IPS DF 6.9 (cell line): ENCODE measurements at places on chromosomes 16 and 17.

DNA sequence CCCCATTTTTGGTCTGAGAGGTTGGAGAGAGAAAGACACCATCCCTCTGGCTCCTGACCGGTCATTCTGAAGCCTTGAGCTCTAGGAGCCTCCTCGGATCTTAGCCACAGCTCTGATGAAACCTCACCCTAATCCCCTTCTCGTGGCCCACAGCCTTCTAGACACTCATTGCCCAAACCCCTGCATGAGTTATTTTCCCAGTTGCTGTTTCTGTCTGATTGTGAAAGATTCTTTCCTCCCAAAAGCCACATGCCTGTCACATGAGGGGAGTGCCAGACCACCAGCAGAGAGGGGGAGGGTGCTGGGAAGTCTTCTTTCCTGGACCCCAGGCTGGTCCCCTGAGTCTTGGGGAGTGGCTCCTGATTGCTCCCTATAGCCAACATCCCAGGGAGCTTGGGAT is 17.6 kb upstream of the ABR start:
- no peak for DNase-seq

- DNase-seq = no peak
Measured at GRCh38 chr17:38916771-38917170, 8.6 kb upstream of the LASP1NB start.

DNA sequence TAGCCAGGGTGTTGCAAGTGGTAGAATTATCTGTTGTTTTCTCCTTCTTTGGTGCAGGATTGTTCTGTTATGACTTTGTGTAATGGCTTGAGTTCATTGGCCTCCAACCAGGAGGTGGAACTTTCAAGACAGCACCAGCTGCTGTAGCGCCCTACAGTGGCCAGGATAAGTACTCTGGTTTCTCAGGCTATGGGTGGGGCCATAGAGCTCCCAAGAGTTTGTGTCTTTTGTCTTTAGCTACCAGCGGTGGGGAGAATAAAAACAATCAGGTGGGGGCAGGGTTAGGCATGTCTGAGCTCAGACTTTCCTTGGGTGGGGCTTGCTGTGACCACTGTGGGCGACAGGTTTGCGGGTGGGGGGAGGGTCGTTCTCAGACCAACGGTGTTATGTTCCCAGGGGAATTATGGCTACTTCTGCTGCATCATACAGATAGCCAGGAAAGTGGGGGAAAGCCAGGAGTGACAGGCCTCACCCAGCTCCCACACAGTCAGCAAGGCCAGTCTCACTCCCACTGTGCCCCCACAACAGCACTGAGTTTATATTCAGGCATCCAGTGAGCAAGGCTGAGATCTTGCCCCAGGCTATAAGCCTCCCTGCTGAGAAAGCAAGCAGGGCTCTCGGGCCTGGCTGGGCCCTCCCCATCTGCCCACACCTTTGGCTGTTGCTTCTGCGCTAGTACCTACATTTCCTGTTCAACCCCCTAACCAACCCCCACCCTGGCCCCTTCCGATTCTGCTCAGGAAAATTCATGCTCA is 15.4 kb downstream of the ABCA10 start:
- DNase-seq = no peak

- DNase-seq = no peak
Measured at GRCh38 chr17:40533896-40534295, 31.4 kb downstream of the CCR7 start.

DNA sequence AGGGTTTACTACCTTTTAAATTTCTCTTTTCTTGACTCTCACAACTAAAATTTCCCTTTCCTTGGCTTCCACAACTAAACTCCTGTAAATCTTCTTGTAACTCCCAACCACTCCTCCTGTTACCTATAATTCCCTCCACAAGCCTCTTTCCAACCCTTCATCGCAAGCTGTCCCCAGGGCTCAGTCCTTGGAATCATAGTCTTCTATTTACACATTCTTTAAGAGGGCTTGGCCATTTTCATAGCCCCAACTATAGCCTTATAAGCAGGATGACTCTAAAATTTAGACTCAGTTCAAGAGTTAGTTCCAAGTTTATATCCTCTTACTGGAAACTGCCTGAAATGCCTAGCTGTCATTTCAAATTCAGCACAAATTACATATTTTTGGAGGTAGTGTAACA is 23.9 kb downstream of the GLG1 start:
- DNase-seq = no peak

DNA sequence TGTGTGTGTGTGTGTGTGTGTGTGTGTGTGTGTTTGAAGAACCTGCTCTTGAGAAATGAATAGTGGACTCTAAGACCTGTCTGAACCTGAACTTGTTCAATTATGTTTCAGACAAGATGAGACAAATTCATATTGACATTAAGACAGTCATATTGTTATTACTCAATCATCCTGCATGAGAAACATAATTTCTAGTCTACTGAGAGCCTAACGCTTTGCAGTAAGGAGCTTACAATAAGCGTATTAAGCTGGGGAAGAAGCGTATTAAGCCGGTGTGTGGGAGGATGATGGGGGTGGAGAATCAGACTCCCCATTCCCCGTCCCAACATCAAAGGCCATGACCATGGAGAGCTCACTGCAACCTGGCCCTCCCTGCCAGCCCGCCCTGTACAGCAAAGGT is 22.4 kb upstream of the MNT start:
- no peak for DNase-seq

DNA sequence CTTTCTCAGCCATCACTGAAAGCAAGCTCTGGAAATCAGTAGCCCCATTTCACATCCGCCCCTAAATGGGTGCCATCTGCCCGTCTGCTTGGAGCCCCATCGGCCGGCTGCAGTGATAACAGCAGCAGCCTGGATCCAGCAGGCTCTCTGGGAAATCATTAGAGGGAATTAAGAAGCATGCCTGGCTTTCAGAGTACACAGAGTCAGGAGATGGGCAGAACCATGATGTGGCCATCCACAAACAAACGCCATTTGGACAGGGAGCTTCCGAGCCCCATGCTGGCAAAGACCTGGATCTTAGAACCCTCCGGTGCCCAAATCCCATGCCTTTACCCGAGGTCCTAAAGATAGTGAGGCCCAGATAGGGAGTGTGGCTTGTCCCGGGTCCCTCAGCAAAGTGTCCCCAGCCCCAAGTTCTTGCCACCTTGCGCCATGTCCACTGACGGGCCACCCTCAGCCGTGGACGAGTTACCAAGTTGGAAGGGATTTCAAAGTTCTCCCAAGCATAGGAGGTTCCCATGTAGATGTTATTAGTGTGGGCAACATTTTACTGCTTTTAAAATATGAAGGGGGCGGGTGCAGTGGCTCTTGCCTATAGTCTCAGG is 1.0 kb upstream of the LITAF start:
- no peak for DNase-seq

DNA sequence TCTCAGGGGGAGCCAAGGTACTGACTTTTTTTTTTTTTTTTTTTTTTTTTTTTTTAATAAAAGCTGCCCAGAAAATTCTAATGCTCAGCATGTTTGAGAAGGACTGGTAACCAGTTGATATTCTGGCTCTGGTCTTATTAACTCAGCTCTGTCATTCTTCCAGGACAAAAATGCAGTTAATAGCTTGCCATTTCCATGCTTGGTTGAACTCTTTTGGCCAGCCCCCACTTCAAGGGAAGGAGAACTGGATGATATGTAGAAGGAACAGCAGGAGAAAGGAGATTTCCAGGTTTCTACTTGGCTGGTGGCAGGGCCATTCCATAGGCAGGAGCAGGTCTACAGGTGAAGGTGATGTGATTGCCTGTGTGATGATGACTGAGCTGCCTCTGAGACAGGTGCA is 59.2 kb upstream of the TANC2 start:
- no peak for DNase-seq

GRCh38 chr17:81277946-81278693 is 17.0 kb downstream of the SLC38A10 start:
- DNase-seq = no peak

DNA sequence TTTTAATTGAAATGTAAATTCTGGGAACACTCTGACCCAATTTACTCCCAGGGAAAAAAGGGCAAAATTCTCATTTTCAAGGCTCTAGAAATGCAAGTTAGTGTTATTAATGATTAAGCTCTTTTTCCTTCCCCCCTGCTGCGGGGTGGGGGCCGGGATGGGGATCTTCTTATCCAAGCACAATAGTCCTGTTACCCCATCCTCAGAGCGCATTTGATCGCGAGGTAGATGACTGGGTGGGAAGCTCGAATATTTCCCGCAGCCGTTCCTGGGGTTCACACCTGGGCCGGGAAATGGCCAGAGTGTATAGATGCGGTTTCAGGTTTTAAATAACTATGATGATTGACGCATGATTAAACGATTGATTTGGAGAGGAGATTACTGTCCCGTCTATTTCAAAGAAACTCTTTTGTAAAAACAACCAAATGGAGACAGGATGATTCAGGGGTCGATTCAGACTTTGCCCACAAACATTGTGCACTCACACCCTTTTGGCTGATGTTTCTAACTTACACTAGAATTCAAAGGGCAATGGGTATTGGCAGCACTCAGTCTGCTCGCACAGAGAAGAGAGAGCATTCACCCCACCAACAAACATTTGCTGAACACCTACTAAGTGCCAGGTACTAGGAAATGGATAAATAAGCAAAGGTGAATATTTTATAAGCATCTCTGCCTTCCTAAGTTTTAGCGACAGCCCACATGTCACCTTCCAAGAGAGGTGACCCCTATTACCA is 55.0 kb downstream of the SALL1 start:
- no peak for DNase-seq

- DNase-seq = no peak
Measured at GRCh38 chr17:296906-297690, 55.5 kb downstream of the RPH3AL start.

- DNase-seq = no peak
Measured at GRCh38 chr17:80838311-80839025, 153.2 kb upstream of the CHMP6 start.

DNA sequence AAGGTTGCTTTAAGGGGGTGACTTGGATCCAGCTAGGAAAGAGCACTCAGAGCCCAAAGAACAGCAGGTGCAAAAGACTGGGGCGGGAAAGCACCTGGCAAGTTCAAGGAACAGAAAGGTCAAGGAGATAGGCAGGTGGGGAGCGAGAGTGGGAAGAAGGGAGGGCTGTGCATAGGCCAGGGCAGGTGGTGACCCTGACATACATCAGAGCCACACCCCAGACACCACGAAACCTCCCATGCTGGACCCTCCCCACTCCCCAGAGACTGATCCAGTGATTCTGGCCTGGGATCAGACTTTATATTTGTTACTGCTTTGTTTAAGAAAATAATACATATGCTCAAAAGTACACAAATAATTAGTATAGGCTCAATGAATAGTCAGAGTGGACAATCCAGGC is 48.5 kb upstream of the RBFOX3 start:
- DNase-seq = no peak

DNA sequence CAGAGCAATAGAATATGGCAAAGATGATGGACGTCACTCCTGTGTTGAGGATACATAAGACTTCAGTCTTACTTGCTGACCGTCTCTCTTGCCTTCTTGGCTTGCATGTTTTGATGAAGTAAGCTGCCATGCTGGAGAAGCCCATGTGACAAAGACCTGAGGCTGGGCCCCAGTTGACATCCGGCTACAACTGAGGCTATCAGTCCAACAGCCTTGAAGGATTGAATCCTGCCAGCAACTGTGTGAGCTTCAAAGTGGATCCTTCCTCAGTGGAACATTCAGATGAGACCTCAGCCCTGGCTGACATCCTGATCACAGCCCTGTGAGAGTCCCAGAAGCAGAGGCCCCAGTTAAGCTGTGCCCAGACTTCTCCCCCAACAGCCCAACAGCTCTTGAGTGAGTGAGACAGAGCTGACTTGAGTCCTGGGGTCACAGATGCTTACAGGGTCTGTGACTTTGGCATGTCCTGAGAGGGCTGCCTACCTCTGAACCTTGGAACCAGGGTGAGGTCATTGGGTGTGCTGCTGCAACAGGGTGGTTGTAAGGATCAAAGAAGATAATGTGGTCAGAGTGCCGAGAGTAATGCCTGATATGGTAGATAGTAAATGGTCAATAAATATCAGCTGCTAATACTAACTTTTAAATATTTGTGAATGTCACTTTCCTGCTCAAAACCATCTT is 2.4 kb upstream of the BRD7 start:
- no peak for DNase-seq

DNA sequence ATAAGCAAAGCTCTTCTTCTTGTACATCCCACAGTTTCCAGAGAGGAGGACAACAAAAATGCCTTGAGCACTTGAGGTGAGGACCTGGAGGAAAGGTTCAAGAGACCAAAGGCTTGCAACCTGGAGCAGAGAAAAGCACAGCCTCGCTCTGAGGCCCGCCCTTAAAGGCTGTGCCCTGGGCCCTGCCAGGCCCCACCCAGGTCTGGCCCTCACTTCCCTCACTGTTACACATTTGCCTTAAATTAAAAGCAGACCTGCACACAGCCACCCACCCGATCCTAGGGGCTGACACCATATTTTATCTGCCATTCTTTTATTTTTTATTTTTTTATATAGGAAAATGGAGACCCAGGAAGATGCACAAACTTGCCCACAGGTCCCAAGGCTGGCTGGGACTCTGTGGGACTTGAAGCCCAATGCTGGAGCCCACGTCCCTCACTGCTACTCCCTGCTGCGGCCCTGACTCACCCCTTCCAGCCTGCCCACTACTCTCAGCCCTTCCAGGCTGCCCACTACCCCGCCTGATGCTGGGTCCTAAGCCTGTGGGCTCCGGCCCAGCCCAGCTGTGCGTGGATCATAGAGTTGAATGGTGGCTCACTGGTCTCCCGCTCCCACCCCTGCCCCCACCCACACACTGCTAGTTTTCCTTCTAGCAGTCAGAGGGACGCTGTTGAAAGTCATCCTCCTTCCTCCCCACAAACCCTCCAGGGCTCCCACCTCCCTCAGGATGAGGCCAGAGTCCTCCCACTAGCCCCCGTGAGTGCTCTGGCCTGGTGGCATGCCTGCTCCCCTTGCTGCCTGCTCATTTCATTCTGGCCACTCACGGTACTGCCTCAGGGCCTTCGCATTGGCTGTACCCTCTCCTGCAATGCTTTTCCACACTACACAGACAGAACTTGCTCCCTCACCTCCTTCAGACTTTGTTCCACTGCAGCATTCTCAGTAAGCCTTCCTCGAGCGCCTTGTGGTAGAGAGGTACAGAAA is 77.6 kb upstream of the MED9 start:
- no peak for DNase-seq

GRCh38 chr16:85849388-85849787 is 49.6 kb upstream of the IRF8 start:
- DNase-seq = no peak

- DNase-seq = no peak
Measured at GRCh38 chr17:34503528-34504195, 75.7 kb upstream of the TMEM132E start.

DNA sequence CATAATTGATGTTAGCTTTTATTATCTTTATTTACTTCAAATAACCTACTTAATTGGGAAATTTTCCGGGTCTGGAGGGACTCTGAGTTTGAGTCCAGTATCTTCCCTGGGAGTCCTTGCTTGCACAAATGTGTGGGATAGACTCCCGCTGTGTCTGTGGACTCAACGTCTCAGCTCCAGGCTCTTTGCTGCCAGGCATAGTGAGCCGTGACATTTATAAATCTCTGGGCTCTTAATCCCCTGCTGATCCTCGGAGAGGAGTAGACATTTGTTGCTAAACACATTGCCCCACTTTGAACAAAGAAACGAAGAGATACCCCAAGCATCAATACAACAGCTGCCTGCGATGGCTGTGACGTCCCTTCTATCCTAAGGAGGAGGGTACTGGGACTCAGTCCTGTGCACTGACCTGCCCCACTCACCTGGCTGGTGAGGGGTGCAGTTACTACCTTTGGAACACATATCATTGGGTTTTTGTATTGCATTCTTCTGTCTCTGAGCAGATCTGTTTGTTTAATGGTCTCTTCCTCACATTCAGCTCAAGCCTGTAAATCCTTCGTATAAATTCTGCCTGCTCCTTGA is 316.9 kb downstream of the HAPSTR1 start:
- no peak for DNase-seq
